Cortex of kidney (tissue), 1 donor: ENCODE measurements at places on chromosomes 2 and 18.

GRCh38 chr2:54106631-54107454 is 8.6 kb upstream of the ACYP2 start:
- DNase-seq = no peak

GRCh38 chr18:68215931-68216330 is 499.0 kb downstream of the TMX3 start:
- DNase-seq = no peak

GRCh38 chr18:11283479-11284161 is 134.3 kb upstream of the PIEZO2 start:
- no peak for DNase-seq

DNA sequence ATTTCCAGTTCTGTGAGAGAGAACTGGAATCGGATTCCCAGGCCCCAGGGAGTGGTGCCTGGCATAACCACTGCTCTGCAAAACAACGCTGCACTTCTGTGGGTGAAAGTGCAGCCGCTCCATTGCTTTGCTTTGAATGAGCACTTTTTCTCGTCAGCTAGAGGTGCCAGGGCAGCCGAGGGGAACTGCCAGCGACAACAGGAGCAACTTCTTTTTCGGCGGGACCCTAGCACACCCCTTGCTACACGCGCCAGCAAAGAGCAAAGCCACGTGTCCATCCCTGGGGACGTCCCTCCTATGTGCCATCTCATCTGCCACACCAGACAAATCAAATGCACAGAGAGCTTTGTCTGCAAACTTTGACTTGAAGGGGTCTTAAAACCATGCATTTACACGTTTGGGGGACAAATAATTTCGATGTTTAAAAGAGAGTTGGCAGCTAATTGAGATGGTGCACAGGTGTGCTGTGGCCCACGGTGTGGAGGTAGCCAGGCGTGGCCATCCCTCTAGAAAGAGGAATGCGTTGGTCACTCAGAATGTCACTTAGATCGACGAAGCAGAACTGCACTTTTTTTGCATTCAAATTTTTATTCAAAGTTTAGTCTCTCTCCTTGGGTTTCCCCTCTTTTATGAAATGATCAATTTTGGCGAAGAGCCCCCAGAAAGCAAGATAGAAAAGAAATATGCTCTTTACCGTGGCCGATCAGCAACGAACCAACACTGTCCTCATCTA is 151.8 kb downstream of the MBP start:
- DNase-seq = no peak

GRCh38 chr2:11156396-11157075 is 1.3 kb downstream of the SLC66A3 start:
- no peak for DNase-seq

- DNase-seq = no peak
Observed at GRCh38 chr2:241198381-241199279, 10.2 kb downstream of the ANO7 start.

- DNase-seq = no peak
Observed at GRCh38 chr2:232286001-232286868, 92.3 kb upstream of the ALPP start.

DNA sequence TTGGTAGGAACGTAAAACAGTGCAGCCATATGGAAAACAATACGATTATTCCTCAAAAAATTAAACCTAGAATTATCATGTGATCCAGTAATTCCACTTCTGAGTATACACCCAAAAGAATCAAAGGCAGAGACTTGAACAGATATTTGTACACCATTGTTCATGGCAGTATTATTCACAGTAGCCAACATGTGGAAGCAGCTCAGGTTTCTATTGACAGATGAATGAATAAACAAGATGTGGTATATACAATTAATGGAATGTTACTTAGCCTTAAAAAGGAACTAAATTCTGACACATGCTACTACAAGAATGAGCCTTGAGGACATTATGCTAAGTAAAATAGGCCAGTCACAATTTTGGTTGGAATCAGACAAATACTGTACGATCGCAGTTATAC is 14.2 kb upstream of the RTTN start:
- DNase-seq = no peak

GRCh38 chr2:17309741-17310339 is 208.4 kb downstream of the RAD51AP2 start:
- no peak for DNase-seq

DNA sequence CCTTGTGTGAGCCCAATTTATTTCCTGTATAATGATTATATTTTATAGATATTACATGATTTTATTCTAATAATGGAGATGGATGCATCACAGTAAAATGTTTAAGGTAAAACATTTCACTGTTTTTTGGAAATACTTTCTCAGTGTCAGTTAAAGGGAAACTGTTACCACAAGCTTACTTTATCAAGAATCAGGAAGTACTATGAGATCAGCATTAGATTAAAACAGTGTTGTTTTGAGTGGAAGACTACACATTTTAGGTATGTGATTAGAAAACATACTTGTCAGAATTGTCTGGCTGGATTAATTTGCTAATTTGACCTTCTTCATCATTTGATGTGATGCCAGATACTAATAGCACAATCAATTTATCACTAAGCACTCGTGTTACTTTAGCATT is at the start of gene HRH4:
HRH4 (plus strand) TSS at position 250 of the 400 bp plus-strand sequence; CDS start at position 342, 92 bp downstream.
- DNase-seq = no peak

DNA sequence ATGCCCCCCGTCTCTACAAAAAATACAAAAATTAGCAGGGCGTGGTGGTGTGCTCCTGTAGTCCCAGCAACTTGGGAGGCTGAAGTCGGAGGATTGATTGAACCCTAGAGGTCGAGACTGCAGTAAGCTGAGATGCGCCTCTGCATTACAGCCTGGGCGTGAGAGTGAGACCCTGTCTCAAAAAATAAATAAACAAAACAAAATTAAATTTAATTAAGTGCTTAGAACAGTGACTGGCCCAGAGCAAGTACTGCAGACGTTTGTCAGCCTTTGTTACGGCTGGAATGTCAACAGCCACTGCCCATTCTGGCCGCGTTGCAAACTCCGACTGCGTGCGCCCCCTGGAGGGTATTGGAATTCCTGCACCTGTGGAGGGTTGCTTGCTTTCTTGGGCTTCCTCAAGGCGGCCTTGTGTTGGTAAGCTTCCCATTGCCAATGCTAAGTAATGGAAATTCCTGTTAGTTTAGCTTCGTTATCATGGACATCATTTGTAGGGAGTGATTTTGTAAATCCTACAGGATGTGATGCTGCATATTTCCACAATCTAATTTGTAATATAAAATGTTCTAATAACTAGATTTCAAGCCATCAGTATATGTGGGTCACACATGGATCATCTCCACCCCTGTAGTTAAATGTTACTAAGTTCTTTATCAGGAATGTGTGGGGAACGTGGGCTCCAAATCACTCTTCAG is 15.9 kb upstream of the ATP6V1B1 start:
- no peak for DNase-seq

DNA sequence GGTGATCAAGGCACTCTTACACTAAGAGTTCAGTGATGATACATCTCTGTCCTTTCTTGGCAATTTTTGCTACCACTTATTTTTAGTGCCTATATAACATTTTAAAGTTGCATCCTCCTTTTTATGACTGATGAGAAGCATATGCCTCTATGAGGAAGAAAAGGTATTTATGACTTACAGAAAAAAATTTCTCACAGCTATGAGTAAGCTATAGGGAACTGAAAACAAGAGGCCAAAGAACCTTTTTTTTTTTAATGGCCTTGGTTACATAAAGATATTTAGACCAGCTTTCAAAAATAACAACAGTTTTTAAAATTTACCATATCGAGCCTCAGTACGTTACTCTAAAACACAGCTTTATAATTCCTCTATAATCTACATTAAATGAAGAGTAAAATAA is 21.3 kb downstream of the MBD5 start:
- DNase-seq = no peak

DNA sequence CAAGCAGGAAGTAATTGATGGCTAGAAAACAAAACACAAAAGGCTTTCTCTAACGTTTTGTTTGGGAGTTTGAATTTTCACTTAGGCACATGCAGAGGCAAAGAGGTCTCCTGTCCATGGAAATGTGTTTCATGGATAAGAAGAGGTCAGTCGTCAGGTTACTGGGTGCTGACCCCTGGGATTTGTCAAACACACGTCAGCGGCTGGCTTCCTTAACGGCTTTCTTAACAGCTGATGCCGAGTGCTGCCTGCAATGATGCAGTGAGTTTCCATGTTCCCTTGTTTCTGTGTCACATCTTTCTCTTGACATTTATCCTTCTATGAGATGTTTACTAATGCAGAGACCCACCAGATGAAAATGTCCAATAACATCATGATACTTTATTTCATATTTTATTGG is 31.7 kb downstream of the GPR39 start:
- DNase-seq = no peak

DNA sequence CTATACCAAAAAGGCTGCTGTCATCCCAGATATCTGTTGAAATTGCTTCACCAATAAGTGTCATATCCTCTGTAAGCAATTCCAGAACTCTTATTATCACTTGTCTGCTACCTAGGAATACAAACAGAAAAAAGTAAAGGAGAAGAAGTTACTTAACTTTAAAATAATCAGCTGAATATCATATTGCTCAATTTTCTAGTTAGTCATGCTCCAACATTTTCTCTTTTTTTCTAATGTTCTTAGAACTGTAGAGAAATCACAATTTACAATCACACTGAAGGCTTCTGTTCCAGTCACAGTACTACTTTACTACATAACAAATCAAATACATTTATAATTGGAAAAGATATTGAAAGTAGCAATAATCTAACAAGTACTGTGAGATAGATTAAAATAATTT is 17.4 kb downstream of the RTTN start:
- DNase-seq = no peak

DNA sequence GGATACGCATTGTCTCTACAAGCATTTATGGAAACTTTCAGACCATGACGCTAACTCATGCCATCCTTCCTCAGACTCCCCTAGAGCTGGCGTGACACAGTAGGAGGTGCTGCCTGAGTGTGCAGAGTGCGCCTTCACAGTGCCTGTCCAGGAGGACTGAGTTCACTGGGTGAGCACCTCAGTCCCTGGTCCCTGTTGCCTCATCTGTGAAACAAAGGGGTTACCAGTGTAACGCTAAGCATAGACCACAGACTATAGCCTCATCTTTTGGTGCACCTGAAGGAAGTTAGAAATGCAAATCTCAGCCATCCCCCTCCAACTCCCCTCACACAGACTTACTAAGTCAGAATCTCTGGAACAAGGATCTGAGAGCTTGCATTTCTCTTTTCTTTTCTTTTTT is 142.8 kb downstream of the TMEM17 start:
- DNase-seq = no peak

- DNase-seq = no peak
Observed at GRCh38 chr2:47002480-47003381, 87.1 kb upstream of the MCFD2 start.

- no peak for DNase-seq
Observed at GRCh38 chr2:172375251-172375650, 52.1 kb upstream of the ITGA6 start.

DNA sequence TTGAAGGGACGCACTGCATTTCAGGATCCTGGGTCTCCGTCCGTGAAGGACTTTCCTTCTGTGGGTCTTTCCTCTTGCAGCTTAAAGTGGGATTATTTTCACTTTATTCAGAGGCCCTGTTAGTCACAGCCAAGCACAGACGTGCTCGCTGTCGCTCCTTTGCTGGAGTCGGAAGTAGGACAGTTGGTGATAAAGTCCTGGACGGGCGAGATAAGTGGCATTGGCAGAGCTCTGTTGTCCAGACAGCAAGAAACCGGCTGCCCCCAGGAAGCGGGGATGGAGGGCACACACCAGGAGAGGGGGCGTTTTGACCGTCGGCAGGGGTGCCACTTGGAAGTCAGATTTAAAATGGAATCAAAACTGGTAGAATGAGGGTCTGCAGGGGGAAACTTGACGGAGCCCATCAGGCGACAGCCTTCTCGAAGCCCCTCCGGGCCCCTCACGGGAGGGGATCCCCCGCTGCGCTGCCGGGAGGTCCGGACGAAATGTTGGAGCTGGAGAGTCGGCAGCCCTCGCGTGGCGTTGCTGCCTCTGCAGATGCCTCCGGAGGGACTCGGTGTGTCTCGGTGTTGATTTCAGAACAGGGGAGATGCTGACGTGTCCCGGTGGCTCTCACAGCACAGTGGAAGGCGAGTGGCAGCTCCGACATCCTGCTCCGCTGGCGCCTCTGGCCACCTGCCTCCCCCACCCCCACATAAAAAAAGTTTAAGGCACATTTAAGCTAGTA is 124.2 kb downstream of the NFATC1 start:
- DNase-seq = no peak

GRCh38 chr2:2012505-2012904 is 268.2 kb upstream of the PXDN start:
- DNase-seq = no peak

DNA sequence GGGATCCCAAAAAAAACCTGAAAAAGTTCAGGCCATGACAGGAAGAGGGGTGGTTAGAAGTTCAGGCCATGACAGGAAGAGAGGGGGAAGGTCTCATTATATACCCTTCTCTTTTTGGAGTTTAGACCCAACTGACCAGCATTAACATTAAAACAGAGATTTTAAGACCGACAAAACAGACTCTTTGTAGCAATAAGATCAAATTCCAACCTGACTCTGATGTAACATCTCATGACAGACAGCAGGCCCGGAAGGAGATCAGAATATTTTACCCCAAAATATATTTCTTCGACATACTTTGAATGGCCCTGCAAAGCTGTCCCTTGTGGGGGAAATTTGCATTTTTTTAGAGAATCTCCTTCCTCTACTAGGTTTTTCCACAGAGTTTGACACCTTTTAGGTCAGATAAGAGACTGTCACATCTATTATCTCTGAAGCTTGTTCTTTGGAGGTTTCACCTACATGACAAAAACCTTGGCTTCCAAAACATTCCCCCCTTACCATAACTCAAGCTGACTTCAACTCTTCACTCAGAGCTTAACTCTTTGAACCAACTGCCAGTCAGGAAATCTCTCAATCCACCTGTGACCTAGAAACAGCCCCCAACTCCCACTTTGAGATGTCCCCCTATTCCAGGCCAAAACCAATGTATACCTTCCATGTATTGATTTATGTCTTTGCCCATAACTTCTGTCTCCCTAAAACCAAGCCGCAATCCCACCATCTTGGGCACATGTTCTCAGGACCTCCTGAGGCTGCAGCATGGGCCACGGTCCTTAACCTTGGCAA is 51.0 kb upstream of the B3GNT2 start:
- no peak for DNase-seq

- no peak for DNase-seq
Observed at GRCh38 chr2:42575458-42576064, 7.1 kb downstream of the MTA3 start.

DNA sequence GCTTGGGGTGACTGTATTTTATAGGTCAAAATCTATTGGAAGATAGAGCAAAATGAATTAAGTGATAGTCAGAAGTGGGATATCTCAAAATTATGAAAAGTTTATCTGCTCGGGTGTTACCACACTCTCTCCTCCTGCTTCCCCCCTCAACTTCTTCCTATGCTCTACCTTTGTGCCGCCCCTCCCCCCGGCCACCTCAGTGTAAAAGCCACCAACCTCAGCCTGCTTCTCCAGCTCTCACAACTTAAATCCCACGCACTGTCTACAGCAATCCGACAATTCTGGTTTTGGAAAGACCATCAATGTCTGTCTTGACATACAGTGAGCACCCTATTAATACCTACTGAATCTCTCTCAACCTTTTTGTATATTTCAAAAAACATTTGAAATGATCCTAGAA is 164.6 kb downstream of the DCC start:
- DNase-seq = no peak
